ENCODE measurements at places on chromosomes 7 and 10. TPM values are rescaled to one million over a fixed set of nuclear protein-coding genes. Genes with fewer than 3 reads are reported as not detected.

- no peak for DNase-seq
These were observed 59.9 kb downstream of the TNS3 start for GRCh38 chr7:47521816-47522561.

Gene MEOX2
- 53.2 TPM for total RNA-seq

GRCh38 chr7:135074096-135074495, 73.8 kb upstream of the TMEM140 start:
- DNase-seq = no peak

Gene AASS
- 37.1 TPM for total RNA-seq

- no peak for DNase-seq
These were observed 121.2 kb downstream of the SPDYE5 start for GRCh38 chr7:75613351-75613750.

- no peak for DNase-seq
These were observed 2.2 kb upstream of the MET start for GRCh38 chr7:116669769-116670168.

DNA sequence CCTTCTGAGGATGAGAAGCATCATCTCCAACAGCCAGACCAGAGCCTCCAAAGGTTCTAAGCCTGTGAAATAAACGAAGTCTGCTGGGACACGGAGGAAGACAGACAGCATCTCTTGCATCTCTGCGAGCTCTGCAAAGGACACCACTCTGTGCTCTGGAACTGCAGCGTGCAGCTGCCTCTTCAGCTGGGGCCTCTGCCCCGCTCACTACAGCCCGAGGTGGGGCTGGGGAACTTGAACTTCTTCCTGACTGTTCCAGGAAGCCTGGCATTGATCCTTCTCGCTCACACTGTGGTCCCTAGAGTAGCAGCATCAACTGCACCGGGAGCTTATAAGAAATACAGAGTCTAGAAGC, 163.3 kb downstream of the USP6NL start:
- DNase-seq = peak; percentile 57

DNA sequence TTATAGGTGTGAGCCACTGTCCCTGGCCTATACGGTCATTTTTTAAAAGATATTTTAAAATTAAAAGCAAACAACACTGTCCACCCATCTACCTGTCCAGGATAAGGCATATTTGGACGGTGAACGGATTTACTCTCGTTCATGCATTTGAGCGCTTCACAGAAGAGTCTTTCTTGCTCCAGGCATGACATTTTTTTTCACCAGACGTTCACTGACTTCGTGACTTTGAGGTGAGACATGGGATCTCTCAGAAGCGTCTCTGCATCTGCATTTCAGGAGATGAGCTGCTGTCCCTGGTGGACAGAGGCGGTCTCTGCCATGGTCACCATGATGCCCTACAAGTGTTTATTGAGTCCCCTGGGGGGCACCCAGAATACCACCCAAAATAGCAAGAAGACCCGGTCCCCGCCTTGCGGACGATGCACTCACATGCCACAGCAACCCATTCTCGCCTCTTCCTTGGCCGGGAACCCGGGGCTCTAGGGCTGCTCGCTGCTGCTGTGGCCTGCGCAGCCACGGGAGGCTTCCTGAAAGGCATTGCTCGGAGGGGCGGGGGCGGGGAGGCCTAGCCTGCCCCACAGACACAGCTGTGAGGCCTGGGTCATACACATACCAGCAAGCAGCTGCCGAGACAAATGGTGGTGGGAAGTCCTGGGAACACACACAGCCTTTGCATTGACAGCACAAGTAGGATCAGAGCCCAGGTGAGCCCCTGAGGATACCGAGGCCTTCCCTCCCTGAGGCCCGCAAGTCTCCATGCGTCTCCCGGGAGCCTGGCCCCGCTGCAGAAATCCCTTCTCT, 84.4 kb downstream of the RGS10 start:
- peak; percentile 88 for DNase-seq

- no peak for DNase-seq
These were observed 12.5 kb upstream of the NKX2-3 start for GRCh38 chr10:99520040-99520846.

DNA sequence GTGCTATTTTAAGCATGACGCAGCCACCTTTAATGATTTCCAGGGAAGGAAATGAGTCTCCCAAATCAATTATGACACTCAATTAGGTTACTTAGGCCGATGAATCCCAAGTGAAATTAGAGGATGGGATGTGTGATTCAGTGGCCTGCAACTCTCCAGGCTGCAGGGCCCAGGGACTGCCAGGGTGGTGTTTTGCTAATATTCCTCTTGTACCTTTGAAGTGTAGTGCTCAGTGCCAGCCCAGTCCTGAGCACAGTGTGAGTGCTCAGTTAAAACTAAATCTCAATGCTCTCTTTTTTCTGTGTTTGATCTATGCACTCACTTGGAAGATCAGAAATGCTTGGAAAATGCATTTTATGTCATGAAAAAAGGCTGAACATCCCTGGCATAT, 51.6 kb downstream of the SEM1 start:
- DNase-seq = no peak

DNA sequence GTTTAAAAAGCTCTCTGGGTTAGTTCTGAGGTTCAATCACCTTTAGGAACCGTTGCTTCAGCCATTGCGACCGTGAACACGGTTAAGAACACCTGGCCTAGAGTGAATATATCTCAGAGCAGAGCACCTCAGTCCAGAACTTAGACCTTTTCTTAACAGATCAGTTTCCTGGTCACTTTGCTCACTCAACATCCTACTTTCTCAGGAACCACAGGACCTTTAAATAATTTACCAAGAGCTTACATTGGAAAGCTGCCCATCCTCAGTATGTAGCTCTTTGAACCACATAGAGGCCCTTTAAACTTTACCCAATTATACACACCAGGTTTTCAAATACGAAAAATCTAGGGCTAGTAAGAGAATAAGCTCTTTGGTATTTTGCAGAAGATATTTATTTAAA, 153.2 kb downstream of the NRBF2 start:
- no peak for DNase-seq

DNA sequence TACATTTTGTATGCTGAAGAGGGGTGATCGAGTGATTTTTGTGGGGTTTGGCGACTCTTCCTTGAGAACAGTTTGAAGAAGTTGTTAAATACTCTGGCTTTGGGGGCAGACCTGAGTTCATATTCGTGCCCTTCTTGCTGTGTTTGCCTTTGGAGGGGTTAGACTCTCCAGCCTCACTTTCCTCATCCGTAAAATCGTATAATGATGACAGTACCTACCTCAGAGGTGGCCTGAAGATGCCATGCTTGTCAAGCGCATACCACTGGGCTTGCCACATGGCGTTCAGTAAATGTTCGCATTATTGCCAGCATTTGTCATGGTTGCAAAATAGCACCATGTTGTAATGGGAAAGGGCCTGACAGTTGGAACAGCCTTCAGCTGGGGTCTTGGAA, 1.3 kb downstream of the STK17A start:
- DNase-seq = peak; percentile 42

- no peak for DNase-seq
These were observed 108.7 kb downstream of the RAPGEF5 start for GRCh38 chr7:22248111-22248809.

Gene CYP3A7
- total RNA-seq = 0.21 TPM

DNA sequence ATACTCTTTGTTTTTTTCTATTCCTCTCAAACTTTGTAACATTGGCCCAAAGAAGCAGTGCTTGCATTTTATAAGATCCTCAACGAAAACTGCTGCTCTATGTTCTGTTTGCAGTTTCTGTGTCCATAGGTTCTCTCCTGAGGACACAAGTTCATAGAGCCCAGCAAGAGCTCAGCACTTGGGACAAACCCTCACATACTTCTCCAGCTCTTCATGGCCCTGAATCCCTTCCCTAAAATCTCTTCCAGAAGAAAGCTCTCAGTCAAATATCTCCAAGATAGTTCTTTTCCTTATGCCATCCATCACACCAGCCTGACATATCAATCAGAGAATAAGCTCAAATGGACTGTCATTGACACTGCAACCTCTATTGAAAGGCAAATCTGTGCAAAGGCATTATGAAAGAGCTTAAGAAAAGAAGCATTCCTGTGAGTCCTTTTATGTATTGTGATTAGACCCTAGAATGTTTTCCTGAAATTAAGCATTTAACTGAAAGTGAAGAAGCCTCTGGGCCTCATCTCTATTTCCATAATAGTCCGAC, 405.5 kb downstream of the ANKRD7 start:
- DNase-seq = no peak

DNA sequence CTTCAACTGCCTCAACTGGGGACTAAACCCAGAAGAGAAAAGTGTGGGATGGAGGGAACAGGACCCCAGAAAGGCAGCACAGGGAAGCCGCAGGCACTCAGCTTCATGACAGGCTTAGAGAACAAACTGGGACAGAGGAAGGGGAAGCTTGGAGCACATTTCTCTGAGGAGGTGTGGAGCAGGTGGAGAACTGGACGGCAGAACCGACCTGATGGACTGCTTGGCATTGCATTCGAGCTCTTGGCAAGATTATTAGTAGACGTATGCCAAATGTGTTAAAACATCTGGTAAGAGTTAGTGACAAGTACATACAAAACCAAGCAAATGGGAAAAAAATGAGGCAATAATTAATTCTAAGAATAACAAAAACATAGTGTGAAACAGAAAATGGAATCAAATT, 335.7 kb downstream of the SFMBT2 start:
- DNase-seq = peak; percentile 86

DNA sequence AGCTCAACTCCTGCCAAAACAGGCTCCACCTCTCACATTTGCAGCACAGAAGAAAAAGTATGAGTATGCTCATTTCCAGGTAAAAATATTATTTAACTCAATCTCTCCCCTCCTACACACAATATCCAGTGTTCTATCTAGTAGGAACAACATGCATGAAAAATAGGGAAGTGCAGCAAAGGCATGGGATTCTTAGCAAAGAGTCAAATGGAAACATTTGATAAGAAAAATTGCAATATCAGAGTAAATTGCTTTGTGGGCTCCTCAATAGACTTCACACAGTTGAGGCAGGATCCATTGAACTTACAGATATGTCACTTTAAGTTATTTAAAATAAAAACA, 150.9 kb downstream of the ANK3 start:
- no peak for DNase-seq

GRCh38 chr10:132637477-132638129, 100.0 kb downstream of the INPP5A start:
- peak; percentile 90 for DNase-seq

Gene TAS2R41
- total RNA-seq = 0.31 TPM

Gene GSDME
- total RNA-seq = 12.9 TPM

Gene ADAM22
- 16.7 TPM for total RNA-seq

GRCh38 chr10:101655570-101655969, 39.4 kb downstream of the FBXW4 start:
- DNase-seq = no peak

- peak; percentile 72 for DNase-seq
These were observed 124.5 kb upstream of the RET start for GRCh38 chr10:42952349-42952748.

Gene SLC26A3
- not detected for total RNA-seq

Gene IQUB
- total RNA-seq = 1.2 TPM

All from tongue (tissue), 3 donors.